ENCODE measurements at places on chromosomes 2 and 18.

GRCh38 chr18:49628119-49628518, 66.3 kb downstream of the LIPG start:
- no peak for DNase-seq

DNA sequence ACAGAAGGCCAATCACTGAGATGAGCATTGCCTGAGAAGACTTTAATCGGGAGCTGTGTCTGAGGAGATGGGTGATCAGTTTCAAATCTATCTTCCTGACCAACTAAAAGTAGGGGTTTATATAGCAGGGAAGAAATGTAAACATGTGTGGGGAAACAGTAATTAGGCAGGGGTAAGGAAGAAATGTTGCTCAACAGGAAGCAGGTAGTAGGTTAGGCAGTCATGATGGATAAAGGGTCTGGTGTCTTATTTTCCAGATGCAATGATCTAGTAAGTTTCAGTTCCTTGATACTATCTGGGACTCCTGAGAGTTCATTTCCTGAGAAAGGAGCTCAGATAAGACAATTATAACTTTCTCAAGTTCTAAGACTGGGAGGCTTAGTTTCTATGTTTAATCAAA, 33.8 kb upstream of the DNAJC10 start:
- DNase-seq = no peak

GRCh38 chr18:77346208-77346810, 96.7 kb downstream of the GALR1 start:
- DNase-seq = no peak

GRCh38 chr2:109256921-109257320, 127.9 kb downstream of the SH3RF3 start:
- no peak for DNase-seq

- DNase-seq = no peak
Measured at GRCh38 chr2:16584824-16585540, 80.7 kb downstream of the CYRIA start.

DNA sequence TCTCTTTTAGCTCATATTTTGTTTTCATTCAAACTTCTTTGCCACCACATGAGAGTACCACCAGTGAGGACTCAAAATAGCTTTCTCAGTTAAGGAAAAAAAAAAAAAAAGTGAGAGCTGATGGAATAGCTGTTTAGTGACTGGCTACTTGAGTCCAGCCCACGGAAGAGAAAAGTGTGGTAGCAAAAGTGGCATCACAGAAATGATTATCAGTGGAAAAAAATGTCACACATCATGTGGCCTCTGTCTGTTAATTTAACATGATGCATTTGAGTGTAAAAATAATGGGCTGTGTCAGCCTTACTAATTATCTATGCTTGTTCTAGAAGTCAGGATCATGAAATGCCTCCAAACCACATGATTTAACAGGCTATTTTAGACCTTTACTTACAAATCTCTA, 132.5 kb downstream of the UBE2E3 start:
- no peak for DNase-seq

DNA sequence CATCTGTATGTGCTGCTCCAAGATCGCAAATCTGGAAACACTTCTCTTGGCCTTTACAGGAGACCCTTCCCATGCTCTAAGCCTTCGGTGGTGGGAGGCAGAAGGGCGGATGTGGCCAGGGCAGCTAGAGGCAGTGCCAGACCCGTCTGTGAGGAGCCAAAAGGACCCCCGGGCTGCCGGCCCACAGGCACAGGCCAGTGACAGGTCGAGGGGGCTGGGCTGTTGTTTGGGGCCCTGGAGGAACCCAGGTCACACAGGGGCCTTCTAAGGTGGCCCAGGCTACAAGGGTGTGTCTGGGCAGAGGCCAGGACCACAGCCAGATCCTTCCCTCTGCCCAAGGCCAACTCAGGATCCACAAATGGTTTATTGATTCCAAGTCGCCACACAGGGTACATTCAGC, 49.4 kb downstream of the SLC66A2 start:
- DNase-seq = no peak

- no peak for DNase-seq
Measured at GRCh38 chr2:49108851-49109250, 45.5 kb downstream of the FSHR start.

- no peak for DNase-seq
Measured at GRCh38 chr2:231219289-231219688, 20.9 kb downstream of the ARMC9 start.

GRCh38 chr2:174892546-174892945, 112.6 kb downstream of the CHN1 start:
- DNase-seq = no peak

- DNase-seq = no peak
Measured at GRCh38 chr2:151651274-151651673, 83.0 kb downstream of the NEB start.

- no peak for DNase-seq
Measured at GRCh38 chr18:63111671-63112402, 207.7 kb downstream of the BCL2 start.

GRCh38 chr2:137411585-137411984, 552.7 kb upstream of the HNMT start:
- DNase-seq = no peak

DNA sequence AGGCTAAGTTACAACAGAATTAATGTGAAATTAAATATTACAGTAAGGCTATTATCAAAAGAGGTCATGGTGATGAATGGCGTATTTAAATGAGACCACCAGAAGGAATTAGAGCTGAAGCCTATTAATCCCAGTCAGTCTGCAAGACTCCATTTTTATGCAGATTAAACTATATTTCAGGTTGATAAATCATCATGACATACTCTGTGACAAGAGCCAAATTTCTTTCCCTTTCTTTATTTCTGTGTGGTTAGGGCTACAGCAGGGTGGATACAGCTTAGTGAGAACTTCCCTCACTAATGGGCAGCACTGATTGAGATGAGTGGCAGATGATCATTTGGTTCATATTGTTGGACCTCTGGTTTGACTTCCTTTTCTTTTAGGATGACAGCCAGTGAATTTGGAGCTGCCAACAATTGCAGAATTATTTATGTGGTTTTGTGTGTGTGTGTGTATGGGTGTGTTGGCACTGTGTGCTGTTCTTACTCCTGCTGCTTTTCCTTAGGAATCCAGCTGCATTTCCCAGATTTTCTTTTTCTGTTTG, 481.3 kb downstream of the PIK3C3 start:
- no peak for DNase-seq

GRCh38 chr2:100643906-100644501, 81.2 kb downstream of the PDCL3 start:
- DNase-seq = no peak
